ENCODE measurements at places on chromosomes 1 and 21.

- DNase-seq, result no peak
Observed at GRCh38 chr1:202888221-202888530, 773 bp downstream of the RABIF start.

DNA sequence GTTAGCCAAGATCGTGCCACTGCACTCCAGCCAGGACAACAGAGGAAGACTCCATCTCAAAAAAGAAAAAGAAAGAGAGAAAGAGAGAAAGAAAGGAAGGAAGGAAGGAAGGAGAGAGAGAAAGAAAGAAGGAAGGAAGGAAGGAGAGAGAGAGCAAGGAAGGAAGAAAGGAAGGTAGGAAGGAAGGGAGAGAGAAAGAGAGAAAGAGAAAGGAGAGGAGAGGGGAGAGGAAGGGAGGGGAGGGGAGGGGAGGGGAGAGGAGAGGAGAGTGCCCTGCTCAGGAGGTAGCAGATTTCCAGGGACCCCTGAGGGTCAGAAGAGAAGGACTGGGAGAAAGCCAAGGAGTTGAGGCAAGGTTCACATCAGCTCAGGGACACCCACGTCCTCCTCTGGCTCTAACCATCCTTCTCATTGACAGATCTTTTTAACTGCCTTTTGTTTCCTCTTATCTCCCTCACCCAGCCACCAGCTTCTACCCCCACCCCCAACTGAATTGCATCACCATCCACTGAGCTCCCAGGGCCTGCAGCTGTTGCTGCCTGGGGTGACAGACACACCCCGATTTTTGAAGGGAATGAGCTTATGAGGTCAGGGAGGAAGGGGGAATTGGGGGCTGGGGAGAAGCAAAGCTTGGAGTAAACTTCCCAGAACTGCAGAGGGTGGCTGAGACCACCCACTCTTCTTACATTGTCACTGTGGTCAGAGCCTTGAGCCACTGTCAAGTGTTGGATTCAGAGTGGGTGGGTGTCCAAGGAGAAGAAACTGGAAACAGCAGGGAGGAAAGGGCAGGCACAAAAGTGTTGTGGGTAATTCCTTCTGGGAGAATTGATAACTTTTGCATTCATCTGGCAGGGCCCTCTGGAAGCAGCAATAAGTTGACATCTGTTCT, 91.6 kb downstream of the GLUL start:
- DNase-seq, result peak; percentile 83

- no peak for DNase-seq
Observed at GRCh38 chr21:32143241-32143939, 135.5 kb downstream of the MIS18A start.

- DNase-seq, result no peak
Observed at GRCh38 chr1:244435562-244436205, 16.0 kb downstream of the ADSS2 start.

- no peak for DNase-seq
Observed at GRCh38 chr1:91753878-91754277, 132.1 kb downstream of the TGFBR3 start.

DNA sequence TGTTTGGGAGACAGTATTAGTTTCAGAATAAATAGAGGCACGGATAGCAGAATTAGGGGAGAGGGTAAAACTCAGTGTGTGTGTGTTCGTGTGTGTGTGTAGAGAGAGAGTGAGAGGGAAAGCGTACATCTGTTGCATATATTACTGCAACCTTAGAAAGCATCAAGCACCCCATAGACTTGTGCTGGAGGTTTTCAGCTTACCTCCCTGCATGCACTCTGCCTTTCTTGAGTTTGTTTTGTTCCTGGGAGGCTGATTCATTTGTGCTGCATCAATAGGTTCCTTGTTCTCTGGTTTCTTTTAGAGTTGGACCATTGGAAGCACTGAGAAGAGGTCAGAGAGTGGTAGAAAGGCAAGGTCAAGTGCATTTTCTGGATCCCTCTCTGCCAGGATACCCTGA, 104.4 kb upstream of the KCNK1 start:
- no peak for DNase-seq

GRCh38 chr1:94999456-95000131, 72.7 kb upstream of the CNN3 start:
- DNase-seq, result no peak
